ENCODE measurements at places on chromosomes 16 and 17. TPM values are rescaled to one million over a fixed set of nuclear protein-coding genes. Genes with fewer than 3 reads are reported as not detected.

DNA sequence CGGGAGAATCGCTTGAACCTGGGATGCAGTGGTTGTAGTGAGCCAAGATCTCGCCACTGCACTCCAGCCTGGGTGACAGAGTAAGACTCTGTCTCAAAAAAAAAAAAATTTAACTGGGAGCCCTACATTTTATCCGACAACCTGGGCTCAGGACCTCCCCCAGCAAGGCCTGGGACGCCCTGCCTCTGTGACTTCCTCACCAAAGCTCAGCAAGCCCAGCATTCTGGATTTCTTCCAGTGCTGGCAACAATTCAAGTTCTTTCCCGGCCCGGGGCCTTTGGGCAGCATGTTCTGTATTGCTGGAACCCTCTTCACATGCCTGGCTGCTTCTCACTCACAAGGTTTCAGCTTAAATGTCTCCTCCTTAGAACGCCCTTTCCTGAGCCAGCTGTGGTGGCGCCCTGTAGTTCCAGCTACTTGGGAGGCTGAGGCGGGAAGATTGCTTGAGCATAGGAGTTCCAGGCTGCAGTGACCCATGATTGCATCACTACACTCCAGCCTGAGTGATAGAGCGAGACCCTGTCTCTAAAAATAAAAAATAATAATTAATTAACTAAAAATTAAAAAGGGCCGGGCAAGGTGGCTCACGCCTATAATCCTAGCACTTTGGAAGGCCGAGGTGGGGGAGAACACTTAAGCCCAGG is 15.9 kb upstream of the MEIOB start:
- no peak for DNase-seq

DNA sequence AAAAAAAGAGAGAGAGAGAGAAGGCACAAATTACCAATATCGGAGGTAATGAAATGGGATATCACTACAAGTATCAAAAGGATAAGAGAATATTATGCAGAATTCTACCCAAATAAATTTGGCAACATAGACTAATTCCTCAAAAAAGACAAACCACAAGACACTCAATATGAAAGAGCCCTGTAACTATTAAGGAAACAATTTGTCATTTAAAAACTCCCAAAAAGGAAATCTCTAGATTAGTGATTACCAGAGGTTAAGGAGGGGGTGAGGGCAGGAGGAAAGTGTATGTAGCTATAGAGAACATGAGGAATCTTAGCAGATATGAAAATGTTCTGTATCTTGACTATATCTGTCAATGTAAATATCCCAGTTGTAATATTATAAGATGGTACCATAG is 54.0 kb downstream of the CFDP1 start:
- DNase-seq, result no peak

- DNase-seq, result no peak
Measured at GRCh38 chr16:67718668-67719047, 458 bp downstream of the GFOD2 start.

DNA sequence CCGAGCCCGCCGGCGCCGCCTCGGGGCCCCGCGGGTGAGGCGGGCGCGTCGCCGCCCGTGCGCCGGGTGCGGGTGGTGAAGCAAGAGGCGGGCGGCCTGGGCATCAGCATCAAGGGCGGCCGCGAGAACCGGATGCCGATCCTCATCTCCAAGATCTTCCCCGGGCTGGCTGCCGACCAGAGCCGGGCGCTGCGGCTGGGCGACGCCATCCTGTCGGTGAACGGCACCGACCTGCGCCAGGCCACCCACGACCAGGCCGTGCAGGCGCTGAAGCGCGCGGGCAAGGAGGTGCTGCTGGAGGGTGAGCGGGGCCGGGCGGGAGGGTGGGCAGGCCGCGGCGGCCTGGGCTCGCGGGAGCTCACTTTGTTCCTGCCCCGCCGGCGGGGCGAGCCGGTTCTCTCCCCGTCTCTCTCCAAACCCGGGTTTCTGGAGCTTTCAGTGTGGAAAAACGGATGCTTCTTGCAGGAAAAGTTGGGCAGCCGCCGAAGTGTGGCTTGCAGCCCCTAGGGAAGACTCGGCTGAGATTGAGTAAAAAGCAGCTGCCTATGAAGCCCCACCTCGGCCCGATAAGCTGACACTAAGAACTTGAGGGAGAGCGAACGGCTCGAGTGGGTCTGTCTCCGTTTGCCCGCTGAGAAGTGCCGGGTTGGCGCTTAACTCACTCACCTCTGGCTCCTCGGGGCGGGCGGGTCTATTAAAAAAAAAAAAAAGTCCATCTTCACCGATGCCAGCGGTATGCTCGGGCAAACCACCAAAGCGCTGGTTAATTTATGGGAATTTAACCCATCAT is 677 bp downstream of the SNTB2 start:
- DNase-seq, result peak; percentile 54

GRCh38 chr17:16181581-16181980 is 33.8 kb downstream of the NCOR1 start:
- no peak for DNase-seq

The NPIPA8 gene
- 17.2 TPM for total RNA-seq

The OR3A3 gene
- not detected for total RNA-seq
